ENCODE measurements at places on chromosomes 6 and 20. TPM values are rescaled to one million over a fixed set of nuclear protein-coding genes. Genes with fewer than 3 reads are reported as not detected.
A peak's percentile ranks its signal among the peaks of the same experiment; 100 is the strongest.

- no peak overlapping the region for H3K4me3 ChIP-seq
- peak overlapping the region; percentile 21 for H3K27ac ChIP-seq
- H3K4me1 ChIP-seq: peaks cover 6% of the 10 kb centered on the region
- H3K36me3 ChIP-seq: no peaks in the 10 kb centered on the region
- H3K27me3 ChIP-seq: no peaks in the 10 kb centered on the region
These were observed 125.3 kb downstream of the DLL1 start for GRCh38 chr6:170165471-170166117.

DNA sequence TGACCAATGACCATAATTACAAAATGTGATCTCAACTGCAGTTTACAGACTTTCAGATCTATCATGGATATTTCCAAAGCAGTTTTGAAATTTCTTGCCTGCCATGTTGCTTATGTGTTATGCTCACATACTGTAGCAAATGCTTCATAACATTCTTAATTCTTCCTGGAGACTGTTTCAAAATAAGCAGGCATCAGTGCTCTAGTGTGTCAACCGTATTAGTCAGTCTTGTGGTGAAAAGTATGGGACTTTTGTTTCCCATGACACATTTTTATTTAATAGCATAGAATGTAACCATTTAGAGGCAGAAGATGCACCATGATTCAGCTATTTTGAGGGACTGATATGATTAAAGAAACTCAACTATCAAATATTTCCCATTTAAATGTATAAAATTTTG is 1.7 kb downstream of the POPDC3 start:
- peak overlapping the region; percentile 70 for H3K4me3 ChIP-seq
- peak; percentile 68 for DNase-seq
- no peaks in the 10 kb centered on the region for H3K27me3 ChIP-seq
- H3K36me3 ChIP-seq: no peaks in the 10 kb centered on the region

SLC22A16 gene
- total RNA-seq: not detected

GRCh38 chr6:10545482-10545881 is 24.3 kb downstream of the GCNT2 start:
- no peaks in the 10 kb centered on the region for H3K36me3 ChIP-seq
- no peak for DNase-seq

DNA sequence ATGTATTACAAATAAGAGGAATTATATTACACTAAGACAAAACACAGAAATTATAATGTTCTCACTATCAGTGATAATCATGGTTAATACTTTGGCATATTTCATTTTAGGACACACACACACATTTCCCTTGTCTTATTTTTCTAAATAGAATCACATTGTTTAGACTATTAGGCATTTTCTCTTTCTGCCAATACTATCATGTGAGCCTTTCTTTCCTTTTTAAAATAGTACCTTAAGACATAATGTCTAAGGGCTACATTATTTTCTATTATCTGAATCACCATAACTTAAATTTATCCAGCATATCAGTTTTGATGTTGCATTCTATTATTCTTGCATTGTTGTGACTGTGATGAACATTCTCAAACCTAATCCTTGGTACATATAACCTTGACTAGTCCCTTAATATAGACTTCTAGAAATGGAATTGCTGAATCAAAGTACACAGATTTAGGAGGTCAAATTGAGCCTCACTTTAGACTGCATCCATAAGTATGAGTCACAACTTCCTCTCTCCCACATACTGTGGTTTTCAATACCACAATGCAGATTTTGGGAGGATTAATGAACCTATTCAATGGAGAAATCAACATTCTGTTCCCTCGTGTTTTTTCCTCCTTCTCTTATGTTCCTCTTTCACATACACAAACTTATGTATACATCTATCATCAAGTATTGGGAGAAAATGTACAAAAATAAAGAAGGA is 212.6 kb downstream of the MOXD1 start:
- no peaks in the 10 kb centered on the region for H3K27me3 ChIP-seq
- DNase-seq: no peak
- H3K4me1 ChIP-seq: no peaks in the 10 kb centered on the region

GRCh38 chr20:273884-274283 is 16.4 kb downstream of the DEFB132 start:
- H3K27ac ChIP-seq: no peak overlapping the region
- H3K36me3 ChIP-seq: peaks cover 22% of the 10 kb centered on the region
- H3K27me3 ChIP-seq: no peaks in the 10 kb centered on the region
- DNase-seq: no peak
- H3K4me1 ChIP-seq: no peaks in the 10 kb centered on the region
- no peak overlapping the region for H3K4me3 ChIP-seq

- H3K27ac ChIP-seq: peak overlapping the region; percentile 37
- peaks cover 10% of the 10 kb centered on the region for H3K4me1 ChIP-seq
- peaks cover 13% of the 10 kb centered on the region for H3K36me3 ChIP-seq
- H3K27me3 ChIP-seq: no peaks in the 10 kb centered on the region
- H3K4me3 ChIP-seq: no peak overlapping the region
- DNase-seq: no peak
These were observed 40.7 kb downstream of the ZNF451 start for GRCh38 chr6:57130661-57131177.

FAXC gene
- total RNA-seq: 0.14 TPM

FOXC1 gene
- total RNA-seq: 3.4 TPM

- H3K4me3 ChIP-seq: no peak overlapping the region
- no peaks in the 10 kb centered on the region for H3K36me3 ChIP-seq
- H3K27me3 ChIP-seq: no peaks in the 10 kb centered on the region
These were observed 34.3 kb downstream of the ATRN start for GRCh38 chr20:3505148-3505547.
